Activated CD4-positive, CD25-positive, alpha-beta regulatory T cell treated with anti-CD3 and anti-CD28 coated beads, Interleukin-2, amount 50 U/mL, for 24 hours (primary cell): ENCODE measurements at places on chromosomes 5 and 9.

- no peak for ATAC-seq
These were observed 34.7 kb upstream of the MIER3 start for GRCh38 chr5:56986626-56986947.

GRCh38 chr5:76084496-76085242 lies 1.5 kb downstream of the SV2C start:
- no peak for ATAC-seq

- ATAC-seq, result no peak
These were observed 66.9 kb upstream of the UBTD2 start for GRCh38 chr5:172350212-172351181.

- no peak for ATAC-seq
These were observed 374.8 kb downstream of the KIAA0825 start for GRCh38 chr5:94243612-94244011.

GRCh38 chr5:111775224-111775623 lies 18.2 kb upstream of the NREP start:
- ATAC-seq, result no peak

- no peak for ATAC-seq
These were observed 453.2 kb downstream of the CDH18 start for GRCh38 chr5:19534751-19535150.
